Stimulated activated CD4-positive, alpha-beta T cell treated with anti-CD3 and anti-CD28 coated beads, Interleukin-1b, Interleukin-23, amount 100 ng/mL, for 48 hours (primary cell): ENCODE measurements at places on chromosomes 1 and 21.

- DNase-seq, result no peak
These were observed 85.5 kb upstream of the CACNA1E start for GRCh38 chr1:181397845-181398244.

DNA sequence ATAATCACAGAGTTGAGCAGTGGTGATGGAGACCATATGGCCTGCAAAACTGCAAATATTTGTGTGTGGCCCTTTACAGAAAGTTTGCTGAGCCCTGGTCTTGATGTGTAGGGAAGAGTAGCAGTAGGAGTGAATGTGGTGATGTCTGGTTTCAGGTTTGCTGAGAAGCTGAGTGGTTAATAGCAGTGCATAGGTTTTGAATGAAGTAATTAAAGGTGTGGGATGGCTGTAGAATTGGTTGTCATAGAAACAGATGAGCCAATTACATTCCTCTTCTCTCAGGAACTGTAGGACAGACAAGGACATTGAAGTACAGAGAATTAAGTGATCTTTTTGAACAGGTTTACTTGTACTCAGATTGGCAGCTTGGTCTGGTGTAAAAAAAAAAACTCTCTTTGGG lies 37.4 kb downstream of the PRDM2 start:
- no peak for DNase-seq

DNA sequence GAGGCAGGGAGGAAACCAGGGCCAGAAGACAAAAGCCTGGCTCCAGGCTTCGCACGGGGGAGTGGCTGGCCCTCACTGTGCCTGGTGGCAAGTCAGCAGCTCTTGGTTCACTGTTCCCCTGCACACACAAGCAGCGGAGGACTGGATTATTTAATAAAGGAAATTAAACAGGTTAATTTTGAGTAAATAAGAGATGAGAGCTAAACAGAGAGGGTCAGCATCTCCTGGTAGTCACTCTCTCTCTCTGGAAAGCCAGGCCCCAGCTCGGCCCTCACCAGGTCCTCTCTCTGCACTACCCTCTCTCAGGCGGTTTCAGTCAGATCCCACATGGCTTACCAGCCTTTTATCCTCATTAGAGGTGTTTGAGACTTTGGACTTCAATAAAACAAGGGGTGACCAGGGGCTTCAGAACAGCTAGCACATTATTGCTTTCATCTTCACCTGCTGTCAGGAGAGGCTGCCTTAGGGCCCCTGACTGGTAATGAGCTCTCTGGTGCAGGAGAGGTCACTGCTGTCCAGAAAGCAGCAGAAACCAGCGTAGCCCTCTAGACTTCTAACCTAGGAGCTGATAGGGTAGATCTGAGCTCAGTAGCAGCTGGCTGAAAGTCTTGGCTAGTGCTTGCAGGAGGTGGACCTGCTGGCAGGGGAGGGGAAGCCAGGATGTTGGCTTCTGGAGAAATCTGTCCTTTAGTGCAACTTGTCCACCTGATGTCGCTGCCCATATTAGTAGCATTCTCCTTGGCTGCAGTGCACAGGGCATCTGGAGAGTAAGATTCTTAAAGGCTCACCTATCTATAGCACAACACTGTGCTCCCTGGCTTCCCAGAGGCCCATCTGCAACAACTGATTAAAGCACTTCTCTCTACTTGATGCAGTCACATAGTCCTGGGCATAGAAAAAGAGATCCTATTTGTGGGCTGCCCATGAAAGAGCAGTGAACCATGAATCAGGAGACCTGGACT lies 45.9 kb downstream of the SYT6 start:
- DNase-seq, result no peak

DNA sequence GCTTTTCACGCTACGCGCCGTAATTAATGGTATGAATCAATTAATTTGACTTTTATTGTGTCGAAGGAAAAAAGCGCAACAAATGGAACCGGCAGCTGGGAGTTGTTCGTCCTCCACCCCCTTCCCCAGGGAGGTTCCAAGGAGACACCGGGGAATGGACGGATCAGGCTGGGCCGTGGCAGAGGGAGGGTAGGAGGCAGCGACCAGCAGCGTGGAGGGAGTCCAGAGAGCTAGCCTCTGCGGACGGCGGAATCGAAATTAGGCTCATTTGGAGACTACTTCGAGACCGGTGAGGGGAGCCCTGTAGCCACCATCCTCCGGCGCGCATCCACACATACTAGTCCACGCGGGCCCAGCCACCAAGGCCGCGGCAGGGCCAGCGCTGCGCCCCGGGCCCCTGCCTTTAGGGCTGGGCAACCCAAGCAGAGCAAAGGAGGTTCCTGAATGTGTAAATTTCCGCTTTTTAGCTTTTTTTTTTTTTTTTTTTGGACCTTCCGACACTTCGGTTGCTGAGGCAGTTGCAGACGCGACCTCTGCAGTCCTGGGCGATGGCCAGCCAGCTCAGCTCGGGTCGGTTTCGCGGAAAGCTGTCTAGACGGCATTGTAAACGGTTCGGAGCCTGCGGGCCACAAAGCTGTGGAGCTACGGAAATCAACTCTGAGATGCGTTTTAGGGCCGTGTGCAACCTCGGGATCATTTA lies 2.2 kb upstream of the FOXD3 start:
- DNase-seq, result no peak

GRCh38 chr1:68346188-68346808 lies 103.5 kb downstream of the RPE65 start:
- no peak for DNase-seq
